ENCODE measurements at places on chromosomes 1 and 21.
A peak's percentile ranks its signal among the peaks of the same experiment; 100 is the strongest.

DNA sequence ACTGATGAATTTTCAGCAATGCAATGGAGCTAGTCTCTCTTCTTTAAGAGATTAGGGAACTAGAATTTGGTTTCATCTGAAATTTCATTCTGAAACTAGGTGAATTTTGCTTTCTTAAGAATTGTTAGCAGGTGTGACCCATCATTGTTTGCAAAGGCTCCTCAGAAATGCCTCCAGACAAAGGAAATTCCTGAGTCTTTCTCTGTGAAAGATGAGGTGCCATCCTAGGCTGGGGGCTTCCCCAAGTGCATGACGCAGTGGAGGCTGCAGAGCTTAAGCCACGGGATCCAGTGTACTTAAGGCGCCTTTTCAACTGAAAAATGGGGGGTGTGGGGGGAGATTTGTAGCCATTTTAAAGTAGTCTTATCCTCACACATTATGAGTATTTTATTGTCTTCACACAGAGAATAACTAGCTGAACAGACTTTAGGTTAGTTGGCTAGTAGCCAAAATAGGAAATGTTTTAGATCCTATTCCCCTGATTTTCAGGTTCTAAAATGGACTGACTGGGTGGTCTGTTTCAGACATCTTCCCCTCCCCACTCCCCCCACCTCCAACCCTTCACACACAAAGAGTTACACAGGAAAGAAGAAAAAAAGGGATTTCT is 202.0 kb downstream of the NFIA start:
- DNase-seq: no peak

DNA sequence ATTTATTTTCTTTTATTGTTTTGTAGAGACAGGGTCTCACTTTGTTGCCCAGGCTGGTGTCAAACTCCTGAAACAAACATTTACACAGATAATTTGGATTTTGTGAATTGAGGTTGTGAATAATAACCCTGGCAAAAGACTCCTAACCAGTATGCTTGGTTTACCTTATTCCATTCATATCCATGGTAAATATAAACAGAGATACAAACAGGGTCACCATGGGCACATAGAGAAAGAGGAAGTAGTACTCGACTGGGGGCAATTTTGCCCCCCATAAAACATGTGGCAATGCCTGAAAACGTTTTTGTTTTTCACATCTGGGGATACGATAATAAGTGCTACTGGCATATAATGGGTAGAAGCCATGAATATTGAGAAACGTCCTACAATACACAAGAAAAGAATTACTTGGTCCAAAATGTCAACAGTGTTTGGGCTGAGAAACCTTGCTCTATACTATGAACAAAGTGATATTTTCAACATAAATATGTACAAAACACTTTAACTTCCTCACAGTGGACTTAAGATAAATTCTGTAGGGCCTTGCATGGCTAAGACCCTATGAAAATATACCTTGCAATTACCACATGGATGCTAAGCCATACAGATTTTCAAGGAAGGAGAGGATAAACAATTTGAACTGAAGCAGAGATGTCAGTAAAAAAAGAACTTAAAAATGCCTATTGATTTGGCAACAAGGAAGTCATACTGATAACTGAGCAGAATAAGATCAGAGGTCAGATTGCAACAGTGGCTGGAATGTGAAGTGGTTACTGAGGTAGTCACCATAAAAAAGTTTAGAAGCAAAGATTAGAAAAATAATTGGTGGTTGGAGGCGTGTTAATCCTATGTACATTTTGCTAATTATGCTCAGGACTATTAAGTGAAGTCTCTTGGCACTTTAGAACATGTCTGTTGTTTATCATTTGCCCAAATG is 27.4 kb upstream of the ASPM start:
- no peak for DNase-seq

DNA sequence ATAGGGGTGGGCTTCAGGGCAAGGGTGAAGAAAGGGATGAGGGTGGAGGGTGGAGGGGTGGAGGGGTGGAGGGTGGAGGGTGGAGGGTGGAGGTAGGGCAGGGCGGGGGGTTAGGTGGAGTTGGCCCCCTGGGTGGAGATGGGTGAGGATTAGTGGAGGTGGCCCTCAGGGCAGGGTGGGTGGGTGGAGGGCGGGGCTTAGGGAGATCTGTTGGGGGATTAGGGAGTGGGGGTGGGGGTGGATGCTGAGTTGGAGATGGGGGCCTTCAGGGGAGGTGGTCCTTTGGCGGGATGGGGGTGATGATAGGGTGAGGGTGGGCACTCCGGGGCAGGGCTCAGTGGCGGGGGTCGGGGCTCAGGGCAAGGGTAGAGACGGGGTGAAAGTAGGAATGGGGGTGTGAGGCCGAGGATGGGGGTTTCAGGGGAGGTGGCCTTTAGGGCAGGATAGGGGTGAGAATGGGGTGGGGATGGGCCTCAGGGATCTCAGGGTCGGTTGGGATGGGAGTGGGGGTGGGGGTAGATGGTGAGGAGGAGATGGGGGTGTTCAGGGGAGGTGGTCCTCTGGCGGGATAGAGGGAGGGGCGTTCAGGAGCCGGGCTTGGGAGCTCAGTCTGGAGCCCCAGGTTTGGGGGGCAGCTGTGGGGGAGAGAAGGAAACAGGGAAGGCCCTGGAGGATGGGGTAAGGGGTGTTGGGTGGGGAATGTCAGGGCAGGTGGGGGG is 800 bp upstream of the DNMT3L start:
- DNase-seq: no peak

DNA sequence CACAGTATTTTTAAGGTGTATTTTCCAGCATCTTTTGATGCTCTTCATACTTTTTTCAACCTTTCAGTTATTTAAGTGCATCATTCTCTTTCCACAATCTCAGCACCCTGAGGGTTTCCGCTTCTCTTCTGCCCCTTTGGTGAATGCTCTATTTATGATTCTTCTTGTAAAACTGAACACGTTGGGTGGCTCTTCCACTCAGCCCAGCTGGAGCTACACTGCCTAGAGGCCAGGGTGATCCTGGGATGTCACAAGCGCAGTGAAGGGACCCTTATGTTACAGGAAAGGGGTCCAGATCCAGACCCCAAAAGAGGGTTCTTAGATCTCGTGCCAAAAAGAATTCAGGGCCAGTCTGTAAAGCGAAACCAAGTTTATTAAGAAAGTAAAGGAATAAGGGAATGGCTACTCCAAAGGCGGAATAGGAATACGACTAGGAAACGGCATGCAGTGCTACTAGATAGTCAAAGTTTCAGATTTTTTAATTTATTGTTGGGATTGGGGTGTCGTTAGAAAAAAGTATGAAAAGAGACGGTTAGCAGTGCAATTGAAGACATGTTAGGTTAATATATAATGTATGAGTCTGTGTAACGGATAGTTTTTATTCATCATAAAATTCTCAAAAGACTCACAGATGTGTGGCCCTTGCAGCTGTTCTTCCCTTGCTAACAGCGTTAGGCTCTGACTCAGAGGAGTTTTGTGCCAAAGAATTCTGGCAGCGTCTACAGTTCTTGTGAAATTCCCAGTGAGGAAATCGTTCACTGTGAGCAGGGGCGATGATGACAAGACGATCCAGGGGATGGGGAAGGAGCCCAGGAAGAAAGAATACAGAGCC is 14.4 kb upstream of the ERVH48-1 start:
- DNase-seq: no peak

- DNase-seq: peak; percentile 21
These were observed 199.4 kb upstream of the DAB1 start for GRCh38 chr1:57623039-57623790.

- DNase-seq: no peak
These were observed 12.4 kb downstream of the GPBP1L1 start for GRCh38 chr1:45673956-45674355.

GRCh38 chr1:230261928-230262650 is 164.0 kb downstream of the PGBD5 start:
- DNase-seq: no peak

- DNase-seq: no peak
These were observed 40.0 kb upstream of the PCBP3 start for GRCh38 chr21:45603481-45603880.

DNA sequence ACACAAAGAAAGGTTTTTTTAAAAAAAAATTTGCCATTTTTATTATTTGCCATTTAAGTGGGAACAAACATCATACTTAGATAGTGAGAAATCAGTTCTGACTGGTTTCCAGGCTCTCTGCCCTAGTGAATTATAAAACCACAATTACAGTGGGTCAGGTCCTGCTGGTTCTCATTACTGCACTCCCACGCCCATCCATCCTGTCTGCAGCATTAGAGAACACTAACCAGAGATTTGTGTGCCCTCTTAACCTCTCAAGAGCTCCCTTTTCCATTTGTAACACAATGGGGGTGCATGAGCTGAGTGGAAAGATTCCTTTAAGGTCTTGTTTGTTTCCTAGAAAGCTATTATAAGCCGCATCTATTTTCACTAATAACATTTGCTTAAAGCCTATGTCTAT is 489.3 kb downstream of the AMY1C start:
- no peak for DNase-seq

- DNase-seq: no peak
These were observed 23.2 kb downstream of the LYST start for GRCh38 chr1:235843461-235843961.

DNA sequence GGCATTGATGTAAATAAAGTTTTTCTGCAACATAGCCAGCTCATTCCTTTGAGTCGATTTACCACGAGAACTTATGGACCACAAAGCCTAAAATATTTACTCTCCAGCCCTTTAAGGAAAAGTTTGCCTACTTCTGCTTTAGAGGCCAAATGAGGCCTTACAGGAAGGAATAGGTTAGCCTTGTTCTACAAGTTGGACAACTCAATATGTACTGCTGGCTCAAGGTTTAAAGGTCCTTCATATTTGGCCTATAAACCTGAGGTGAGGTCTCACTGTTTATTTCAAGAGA is 144.5 kb upstream of the DNAH14 start:
- DNase-seq: no peak

GRCh38 chr1:11058595-11059154 is 1.1 kb downstream of the SRM start:
- no peak for DNase-seq

DNA sequence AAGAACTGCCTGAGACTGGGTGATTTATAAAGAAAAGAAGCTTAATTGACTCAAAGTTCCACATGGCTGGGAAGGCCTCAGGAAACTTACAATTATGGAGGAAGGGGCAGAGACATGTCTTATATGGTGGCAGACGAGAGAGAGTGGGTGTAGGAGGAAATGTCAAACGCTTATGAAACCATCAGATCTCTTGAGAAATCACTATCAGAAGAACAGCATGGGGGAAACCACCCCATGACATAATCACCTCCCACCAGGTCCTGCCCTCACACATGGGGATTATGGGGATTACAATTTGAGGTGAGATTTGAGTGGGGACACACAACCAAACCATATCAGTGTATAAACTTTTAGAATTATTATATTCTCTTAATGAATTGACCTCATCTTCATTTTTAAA is 335.9 kb upstream of the DPYD start:
- DNase-seq: no peak

- no peak for DNase-seq
These were observed 2.7 kb downstream of the MIA3 start for GRCh38 chr1:222620566-222620965.

DNA sequence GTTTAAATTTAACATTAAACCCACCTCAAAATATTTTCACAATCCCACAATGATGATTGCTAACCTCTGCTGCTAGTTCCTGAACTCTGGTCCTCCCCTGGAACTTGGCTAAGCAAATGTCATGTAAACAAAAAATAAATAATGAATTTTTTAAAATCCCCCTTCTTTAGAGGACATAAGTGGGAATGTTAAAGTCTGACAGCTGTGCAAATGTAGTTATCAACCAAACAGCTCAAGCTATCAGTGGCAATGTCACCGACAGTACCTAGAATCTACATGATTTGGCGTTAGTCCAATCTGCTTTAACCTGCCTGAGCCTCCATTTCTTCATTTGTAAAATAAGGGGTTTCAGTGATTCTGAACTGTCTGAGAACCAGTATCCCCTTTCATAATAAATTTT is 67.7 kb downstream of the GDAP2 start:
- no peak for DNase-seq

- DNase-seq: no peak
These were observed 8.0 kb downstream of the SMAP2 start for GRCh38 chr1:40381268-40382107.

Data from upper lobe of left lung (tissue), 6 donors.